Gastrocnemius medialis (tissue), 4 donors: ENCODE measurements at places on chromosomes 16 and 17. TPM values are rescaled to one million over a fixed set of nuclear protein-coding genes. Genes with fewer than 3 reads are reported as not detected.

Gene GPRC5B
- total RNA-seq, result 41.9 TPM

Gene EPN3
- not detected for total RNA-seq

DNA sequence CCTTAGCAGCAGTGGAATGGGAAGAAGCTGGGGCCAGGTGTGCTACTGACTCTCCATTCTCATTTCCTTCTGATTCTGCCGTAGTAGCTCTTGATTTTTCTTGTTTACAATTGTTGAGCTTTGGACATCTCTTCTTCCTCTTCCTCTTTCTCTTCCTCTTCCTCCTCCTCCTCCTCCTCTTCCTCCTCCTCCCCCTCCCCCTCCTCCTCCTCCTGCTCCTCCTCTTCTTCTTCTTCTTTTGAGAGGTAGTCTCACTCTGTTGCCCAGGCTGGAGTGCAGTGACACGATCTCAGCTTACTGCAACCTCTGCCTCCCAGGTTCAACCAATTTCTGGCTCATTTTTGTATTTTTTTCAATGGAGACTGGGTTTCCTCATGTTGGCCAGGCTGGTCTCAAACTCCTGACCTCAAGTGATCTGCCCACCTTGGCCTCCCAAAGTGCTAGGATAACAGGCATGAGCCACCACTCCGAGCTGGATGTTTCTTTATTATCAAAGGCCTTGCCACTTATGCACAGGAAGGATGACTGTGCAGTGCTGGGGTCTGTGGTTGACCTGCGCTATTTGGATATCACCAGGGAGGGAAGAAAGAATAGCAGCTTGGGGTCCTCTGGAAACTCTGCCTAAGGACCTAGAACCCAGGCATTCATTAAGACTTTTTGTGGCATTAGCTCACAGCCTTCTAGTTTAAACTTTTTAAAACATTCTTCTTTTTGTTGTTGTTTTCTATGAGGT lies 127.8 kb upstream of the KCNJ16 start:
- DNase-seq, result no peak

- DNase-seq, result no peak
Measured at GRCh38 chr16:77564791-77565390, 130.1 kb upstream of the ADAMTS18 start.

GRCh38 chr17:68390888-68391545 lies 66.3 kb downstream of the WIPI1 start:
- DNase-seq, result no peak

Gene RNF43
- total RNA-seq, result not detected

GRCh38 chr17:16422416-16422815 lies 7.0 kb downstream of the TRPV2 start:
- DNase-seq, result no peak

DNA sequence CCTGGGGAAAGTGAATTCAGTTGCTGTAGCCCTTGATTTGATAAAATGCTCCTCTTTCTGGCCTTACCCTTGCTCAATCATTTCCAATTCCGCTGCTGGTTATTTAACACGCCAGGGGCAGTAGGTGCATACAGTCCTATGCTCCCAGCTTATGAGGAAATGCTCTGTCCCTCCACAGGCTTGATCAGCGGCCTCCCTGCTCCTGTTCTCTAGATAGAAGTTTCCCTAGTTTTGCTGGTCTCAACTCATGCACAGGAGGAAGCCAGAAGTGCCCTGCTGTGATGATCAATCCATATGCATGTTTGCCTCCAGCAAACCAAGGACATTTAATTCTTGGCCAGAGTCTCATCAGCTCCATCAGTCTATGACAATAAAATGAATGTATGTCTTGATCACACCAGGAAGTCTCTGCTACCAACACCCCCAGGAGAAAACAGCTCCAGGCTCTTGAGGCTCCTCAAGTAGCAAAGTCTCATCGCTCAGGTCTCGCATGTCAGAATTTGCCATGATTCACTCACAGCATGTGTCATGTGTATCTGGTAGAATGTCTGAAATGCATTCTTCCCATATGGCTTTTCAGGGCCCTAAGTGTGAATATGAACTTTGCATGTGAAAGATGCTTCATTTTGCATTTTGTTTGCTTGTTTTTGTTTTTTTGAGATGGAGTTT lies 208.9 kb downstream of the CDH13 start:
- DNase-seq, result no peak

Gene GAA
- total RNA-seq, result 39.2 TPM

DNA sequence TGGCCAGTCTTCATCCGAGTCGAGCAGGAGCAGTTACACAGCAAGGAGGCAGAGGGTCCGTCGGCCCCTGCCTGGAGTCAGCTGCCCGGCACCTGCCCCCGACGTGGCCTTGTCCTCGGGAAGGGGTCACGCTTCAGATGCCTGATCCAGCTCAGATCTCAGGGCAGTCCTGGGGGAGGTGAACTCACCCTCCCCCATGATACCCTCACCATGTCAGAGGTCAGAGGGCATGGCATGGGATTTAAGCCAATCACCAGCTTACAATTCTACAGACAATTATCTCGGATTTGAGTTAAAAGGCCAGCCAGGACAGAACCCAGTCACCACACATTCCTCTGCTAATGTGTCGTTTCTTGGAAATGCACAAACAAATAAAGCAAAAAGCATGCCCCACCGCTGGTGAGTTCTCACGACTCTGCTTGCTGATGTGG lies 211.3 kb downstream of the FOXL1 start:
- DNase-seq, result no peak
